ENCODE measurements at places on chromosomes 3 and 15. TPM values are rescaled to one million over a fixed set of nuclear protein-coding genes. Genes with fewer than 3 reads are reported as not detected.

- DNase-seq: no peak
These were observed 42.9 kb downstream of the RAB11A start for GRCh38 chr15:65912235-65912634.

The ASB14 gene
- total RNA-seq: not detected

The ITGA11 gene
- 1.6 TPM for total RNA-seq

The GATA2 gene
- total RNA-seq: 4.0 TPM

- no peak for DNase-seq
These were observed 127.2 kb downstream of the CD47 start for GRCh38 chr3:107963581-107963980.
